ENCODE measurements at places on chromosomes 3 and 15. TPM values are rescaled to one million over a fixed set of nuclear protein-coding genes. Genes with fewer than 3 reads are reported as not detected.

DNA sequence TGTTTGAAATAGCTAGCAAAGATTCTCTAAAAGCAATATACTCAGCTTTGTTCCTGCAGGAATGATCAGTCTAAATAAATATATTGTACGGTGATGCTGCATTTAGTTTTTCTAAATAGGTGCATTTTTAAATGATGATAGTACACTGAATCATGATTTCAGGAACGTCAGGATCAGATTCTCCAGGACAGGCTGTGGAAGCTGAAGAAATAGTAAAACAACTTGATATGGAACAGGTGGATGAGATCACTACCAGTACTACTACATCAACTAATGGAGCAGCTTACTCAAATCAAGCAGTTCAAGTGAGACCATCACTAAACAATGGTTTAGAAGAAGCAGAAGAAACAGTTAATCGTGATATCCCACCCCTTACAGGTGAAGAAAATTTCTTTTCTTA, 46.3 kb upstream of the EIF3J start:
- peak; percentile 33 for DNase-seq

DNA sequence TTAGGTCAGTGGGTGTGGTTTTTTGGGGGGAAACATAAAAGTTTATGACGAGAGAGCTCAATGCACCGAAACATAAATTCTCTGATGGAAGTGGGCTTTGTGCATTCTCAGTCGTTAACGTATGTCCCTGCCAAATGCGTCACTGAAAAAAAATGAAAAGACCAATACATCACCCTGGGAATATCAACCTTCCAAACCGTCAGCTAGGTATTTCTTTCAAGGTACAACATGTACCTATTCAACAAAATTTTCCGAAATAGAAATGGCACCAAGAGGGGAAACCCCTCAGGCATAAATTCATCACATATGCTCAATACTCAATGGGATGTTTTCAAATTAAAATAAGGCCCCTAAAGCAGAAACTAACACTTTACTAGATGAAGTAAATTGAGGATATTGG, 266.6 kb upstream of the SUCLG2 start:
- DNase-seq = no peak

DNA sequence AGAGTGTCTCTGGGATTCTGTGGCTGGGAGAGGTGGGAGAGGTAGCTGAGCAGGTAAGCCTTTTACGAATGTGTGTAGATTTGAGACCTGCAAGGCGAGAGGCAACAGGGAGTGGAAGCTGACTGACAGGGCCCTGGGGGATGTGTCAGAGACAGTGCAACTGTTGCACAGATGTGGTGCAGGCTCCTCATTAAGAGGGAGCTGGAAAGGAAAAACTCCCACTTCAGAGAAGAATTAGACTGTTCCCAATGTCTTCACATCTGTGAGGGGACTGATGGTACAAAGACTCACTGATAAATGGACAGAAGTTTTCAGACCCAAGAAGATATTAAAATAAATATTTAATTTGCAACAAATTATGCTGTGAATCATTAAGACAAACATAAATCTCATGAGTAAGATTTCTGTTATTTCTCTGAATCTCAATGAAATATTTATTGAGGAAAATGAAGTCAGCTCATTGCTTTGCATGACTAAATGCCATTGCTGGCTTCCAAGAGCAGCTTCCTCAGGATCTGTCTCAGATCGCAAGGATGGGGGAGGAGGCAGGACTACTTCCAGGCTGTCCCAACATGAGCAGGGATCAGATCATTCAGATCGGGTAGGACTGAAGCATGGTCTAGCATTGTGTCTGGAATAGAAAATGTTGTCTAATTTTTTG, 127.3 kb upstream of the ROPN1 start:
- no peak for DNase-seq

DNA sequence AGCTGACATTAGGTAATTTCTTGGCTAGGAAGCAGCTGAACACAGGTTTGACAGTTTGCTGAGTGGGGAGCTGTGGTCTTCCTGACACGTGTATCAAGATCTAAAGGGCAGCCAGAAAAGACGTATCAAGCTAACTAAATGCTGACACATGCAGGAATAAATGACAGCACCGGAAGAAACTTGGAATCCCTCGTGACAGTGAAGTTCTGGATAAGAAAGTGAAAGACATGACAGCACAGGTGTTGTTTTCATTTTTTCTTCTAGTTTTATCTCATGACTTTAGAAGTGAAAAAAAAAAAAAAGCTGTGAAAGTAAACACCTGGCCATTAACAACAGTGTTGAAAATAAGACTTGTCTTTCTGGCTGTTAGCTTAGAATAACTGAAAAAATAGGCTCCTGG, 48.7 kb downstream of the FGF7 start:
- no peak for DNase-seq

DNA sequence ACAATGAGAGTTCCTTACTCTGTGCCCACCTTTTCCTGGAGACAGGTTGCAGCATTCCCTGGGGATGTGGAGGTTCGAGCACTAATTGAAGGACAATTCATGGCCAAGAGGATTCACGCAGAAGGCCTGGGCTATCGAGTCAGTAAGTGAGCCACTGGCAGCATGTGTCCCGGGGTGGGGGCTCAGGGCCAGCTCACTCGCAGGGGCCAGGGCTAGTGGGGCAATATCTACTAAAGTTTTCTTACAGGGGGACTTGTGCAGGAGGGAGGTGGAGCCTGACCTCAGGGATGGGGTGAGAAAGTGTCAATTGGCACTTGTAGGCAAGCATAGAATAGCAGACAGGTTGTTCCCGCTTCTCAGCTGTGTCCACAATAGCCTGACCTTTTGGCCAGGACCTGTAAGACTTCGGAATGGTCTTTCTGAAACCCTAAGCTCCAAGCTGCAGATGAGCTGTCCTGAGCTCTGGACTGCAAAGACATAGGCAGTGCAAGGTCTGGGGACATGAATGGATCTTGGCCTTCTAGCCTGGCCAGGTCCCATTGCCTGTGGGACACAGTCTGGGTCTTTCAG, 32.7 kb downstream of the XYLB start:
- DNase-seq = no peak

DNA sequence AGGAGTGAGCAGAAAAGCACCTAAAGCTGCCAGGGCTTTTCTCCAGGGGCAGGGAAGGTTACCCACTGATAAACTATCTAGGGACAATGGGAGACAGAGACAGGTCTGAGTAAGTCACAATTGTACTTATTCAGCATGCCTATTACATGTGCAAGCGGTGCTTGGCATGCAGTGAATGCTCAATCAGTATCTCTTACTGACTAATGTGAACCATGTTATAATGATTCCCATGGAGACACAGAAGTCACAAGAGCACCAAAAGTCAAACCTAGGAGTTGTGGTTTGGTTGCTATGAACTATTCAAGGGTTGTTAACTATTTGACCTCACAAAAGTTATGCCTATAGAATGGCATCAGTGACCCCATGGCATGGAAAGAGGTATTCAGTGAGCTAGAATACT, 50.0 kb upstream of the RASGRP1 start:
- DNase-seq = no peak

GRCh38 chr15:65621638-65622037, at the start of gene SLC24A1:
Gene SLC24A1, plus strand, starts transcription at chr15:65621938. Its CDS starts 2,143 bp downstream, at chr15:65624081.
- no peak for DNase-seq

- DNase-seq = no peak
These were observed 106.9 kb upstream of the TLE3 start for GRCh38 chr15:70204652-70205051.

- no peak for DNase-seq
These were observed 281.5 kb upstream of the DPPA4 start for GRCh38 chr3:109618766-109619378.

GRCh38 chr3:128503751-128504532, 10.9 kb upstream of the GATA2 start:
- DNase-seq = no peak

DNA sequence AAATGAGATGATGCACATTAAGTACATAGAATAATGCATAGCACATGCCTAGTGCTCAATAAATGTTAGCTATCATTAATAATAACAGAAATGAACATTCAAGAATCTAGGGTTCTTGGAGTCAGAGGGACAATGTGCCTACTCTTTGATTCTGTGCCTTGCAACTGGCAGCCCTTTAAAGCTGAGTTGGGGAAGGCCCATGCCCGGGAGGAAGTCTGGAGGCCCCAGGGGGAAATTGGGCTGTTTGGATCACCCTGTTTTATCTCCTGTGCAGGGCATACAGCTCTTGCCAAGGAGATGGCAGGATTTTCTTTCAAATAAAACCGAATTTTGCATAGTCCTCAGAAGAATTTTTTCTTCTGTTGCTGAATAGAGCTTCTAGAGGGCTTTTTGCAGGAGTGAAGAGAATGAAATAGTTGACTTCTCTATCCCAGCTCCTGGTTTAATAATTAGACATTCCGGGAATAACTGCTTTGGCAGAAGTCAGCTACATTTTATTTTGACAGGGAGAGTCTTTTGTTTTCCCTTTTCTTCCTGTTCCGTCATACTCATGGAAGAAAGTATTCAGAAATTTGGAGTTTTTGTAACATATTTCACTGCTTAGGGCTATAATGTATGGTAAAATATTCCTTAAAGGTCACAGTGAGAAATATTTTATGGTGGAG, 18.0 kb upstream of the KCNAB1 start:
- no peak for DNase-seq

- DNase-seq = no peak
These were observed 25.9 kb upstream of the GP9 start for GRCh38 chr3:129034642-129035041.

GRCh38 chr3:137097386-137097785, 139.6 kb downstream of the IL20RB start:
- DNase-seq = no peak

GRCh38 chr3:148641722-148642121, 56.0 kb upstream of the AGTR1 start:
- no peak for DNase-seq

DNA sequence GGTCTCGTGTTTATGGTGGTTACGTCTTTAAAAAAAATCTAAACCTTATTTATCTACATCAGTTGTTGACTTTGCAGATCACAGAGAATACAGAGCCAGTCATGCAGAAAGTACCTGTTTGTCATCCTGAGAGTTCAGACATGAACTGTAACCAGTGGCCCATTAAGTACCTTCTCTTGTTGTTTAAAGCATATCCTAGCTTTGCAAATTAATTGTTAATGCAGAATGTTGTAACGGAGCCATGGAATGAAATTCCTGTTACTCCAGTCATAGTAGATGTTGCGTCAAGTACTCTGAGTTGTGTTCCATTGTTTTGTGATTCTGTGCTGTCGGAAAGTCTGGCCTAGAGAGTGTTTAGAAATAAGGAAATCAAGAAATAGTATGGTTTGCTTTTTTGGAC, 205.2 kb downstream of the RBMS3 start:
- peak; percentile 84 for DNase-seq

- no peak for DNase-seq
These were observed 58.6 kb downstream of the UACA start for GRCh38 chr15:70704731-70705130.

- no peak for DNase-seq
These were observed 23.2 kb downstream of the CCR9 start for GRCh38 chr3:45909542-45909941.

DNA sequence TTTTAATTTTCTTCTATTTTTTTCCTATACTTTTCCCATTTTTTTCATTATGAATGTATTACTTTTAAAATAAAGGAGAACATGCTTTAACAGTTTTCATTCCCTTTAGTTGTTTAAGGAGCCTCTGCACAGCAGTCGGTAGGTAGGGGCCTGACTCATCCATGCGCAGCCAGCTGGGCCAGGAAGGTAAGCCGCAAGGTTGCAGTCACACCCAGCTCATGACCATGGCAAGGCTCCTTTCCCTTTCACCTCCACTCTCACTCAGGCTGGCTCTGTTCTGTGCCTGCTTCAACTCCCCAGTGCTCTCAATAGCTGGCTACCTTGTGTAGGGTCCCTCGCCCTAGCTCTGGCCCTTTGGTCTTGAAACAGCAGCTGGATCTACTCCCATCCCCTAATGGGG, 17.4 kb upstream of the ANKRD34C start:
- DNase-seq = no peak

DNA sequence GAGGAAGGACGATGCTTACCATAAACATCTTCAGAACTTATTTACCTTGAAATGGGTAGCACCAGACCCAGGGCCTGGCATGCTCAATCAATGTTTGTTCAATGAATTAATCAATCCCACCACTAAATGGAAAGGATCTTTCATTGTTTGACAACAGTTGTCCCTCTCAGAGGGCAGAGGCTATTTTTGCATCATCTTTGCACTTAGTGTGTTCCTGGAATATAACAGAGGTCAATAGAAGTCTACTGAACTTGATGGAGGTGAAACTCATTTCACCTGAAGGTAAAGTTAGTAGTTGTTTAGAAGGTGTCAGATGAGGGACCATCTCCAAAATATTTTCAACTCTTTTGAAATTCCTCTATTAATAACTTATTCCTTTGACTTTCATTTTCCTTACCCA, 36.9 kb upstream of the LACTB start:
- DNase-seq = no peak

- no peak for DNase-seq
These were observed 91.5 kb upstream of the CHD2 start for GRCh38 chr15:92808598-92809063.

- no peak for DNase-seq
These were observed 70.3 kb downstream of the SCN5A start for GRCh38 chr3:38579141-38579540.

DNA sequence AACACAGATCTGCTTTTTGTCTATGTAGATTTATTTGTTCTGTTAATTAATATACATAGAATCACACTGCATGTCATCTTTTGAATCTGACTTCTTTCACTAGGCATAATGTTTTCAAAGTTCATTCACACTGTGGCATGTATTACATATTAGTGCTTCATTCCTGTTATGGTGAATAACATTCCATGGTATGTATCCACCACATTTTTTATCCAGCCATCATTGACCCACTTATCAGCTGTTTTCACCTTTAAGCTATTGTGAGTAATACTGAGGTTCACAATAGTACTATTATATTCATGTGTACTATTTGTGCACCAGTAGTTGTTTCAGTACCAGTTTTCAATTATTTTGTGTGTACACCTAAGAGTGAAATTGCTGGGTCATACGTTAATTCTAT, 230.6 kb upstream of the CNTN3 start:
- no peak for DNase-seq

GRCh38 chr3:186184021-186184420, 75.1 kb upstream of the ETV5 start:
- no peak for DNase-seq

DNA sequence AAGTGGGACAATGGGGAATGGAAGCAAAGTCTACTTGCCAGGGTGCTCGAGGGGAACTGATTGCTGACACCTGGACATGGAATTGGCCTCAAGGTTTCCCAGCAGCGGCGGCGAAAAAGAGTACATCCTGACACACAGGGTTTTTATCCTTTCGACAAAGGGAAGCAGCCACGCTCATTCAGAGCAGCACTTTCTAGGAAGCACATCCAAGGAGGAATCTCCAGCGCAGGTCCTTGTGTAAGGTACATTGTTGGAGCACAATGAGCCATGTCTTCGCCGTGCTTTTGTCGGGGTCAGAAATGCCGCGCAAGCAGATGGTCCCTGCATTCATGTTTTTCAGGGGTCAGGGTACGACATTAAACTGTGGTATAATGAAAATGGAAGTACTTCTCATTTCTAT, 16.8 kb downstream of the CACNA1D start:
- DNase-seq = no peak

TMEM158 gene
- 3.2 TPM for total RNA-seq

SI gene
- not detected for total RNA-seq

TRANK1 gene
- total RNA-seq = 16.1 TPM

ADIPOQ gene
- not detected for total RNA-seq

TMEM45A gene
- 24.5 TPM for total RNA-seq

C3orf20 gene
- total RNA-seq = not detected

UBXN7 gene
- total RNA-seq = 9.9 TPM

TIMP4 gene
- total RNA-seq = 10.5 TPM

EIF3J gene
- 21.3 TPM for total RNA-seq

DPPA2 gene
- 0.51 TPM for total RNA-seq

C3orf18 gene
- 7.1 TPM for total RNA-seq

ACTRT3 gene
- 0.81 TPM for total RNA-seq

PRR20G gene
- not detected for total RNA-seq

All from Caki2 (cell line).